ENCODE measurements at places on chromosomes 5 and 9.

GRCh38 chr5:40578501-40579451 is 100.9 kb upstream of the PTGER4 start:
- DNase-seq, result no peak

- DNase-seq, result no peak
Measured at GRCh38 chr5:150230842-150231241, 41.0 kb downstream of the SLC6A7 start.

GRCh38 chr9:38286766-38287165 is 105.7 kb upstream of the ALDH1B1 start:
- no peak for DNase-seq

DNA sequence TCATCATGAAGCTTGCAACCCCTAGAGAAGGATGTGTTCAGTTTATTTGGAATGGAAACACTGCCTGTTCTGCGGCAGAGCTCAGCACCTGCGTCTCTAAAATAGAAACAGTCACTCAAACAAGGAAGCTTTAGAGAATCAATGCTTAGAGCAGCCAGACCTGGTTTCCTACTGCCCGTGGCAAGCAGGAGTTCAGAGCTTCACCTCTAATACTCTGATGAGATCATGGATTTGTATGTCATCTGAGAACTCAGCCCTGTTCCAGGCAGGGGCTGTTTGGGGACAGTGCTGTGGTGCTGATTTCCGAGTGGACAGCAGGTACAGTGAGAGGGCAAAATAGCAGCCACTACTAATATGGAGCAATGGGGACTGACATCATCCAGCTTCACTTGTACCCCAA is 236.0 kb upstream of the IRX1 start:
- no peak for DNase-seq

- no peak for DNase-seq
Measured at GRCh38 chr9:97930972-97931371, 7.0 kb downstream of the HEMGN start.

DNA sequence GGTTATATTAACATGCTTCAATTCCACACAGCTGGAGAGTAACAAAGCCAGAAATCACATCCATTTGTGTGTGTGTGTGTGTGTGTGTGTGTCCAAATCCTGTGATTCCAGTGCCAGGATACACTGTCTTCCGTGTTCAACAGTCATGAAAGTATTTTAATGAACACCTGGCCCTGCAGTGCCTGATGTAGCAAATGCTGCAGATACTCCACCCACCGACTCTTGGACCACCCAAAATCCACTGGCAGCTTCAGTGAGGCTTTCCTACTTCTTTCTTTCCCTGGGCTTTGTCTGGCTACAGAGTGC is 13.1 kb upstream of the INSYN2B start:
- DNase-seq, result no peak

- peak; percentile 77 for DNase-seq
Measured at GRCh38 chr9:122190597-122191381, 31.1 kb downstream of the MORN5 start.

GRCh38 chr5:150499437-150499956 is 8.4 kb upstream of the NDST1 start:
- DNase-seq, result no peak

- DNase-seq, result no peak
Measured at GRCh38 chr5:169222934-169223594, 77.9 kb downstream of the SLIT3 start.

GRCh38 chr5:57501414-57502201 is 19.0 kb upstream of the ACTBL2 start:
- no peak for DNase-seq

All from AG08395 (cell line).